GM06990 (cell line): ENCODE measurements at places on chromosomes 2 and 18.

DNA sequence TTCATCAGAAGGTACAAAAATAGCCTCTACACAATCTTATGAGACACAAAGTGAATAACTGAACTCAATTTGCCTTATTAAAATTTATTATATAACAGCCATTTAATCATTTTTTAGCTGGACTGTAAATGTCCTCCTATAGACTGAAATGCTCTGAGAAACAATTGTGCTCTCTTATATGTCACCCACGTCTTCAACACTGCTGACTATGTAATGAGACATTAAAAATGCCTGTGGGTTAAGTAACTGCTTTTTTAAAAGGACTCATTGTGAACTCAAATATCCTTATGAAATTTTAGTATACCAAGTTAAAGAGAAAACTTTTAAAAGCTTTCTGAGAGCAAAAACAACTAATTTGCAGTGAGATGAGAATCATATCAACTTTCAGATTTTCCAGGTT, 10.4 kb upstream of the GALNT1 start:
- no peak for DNase-seq

DNA sequence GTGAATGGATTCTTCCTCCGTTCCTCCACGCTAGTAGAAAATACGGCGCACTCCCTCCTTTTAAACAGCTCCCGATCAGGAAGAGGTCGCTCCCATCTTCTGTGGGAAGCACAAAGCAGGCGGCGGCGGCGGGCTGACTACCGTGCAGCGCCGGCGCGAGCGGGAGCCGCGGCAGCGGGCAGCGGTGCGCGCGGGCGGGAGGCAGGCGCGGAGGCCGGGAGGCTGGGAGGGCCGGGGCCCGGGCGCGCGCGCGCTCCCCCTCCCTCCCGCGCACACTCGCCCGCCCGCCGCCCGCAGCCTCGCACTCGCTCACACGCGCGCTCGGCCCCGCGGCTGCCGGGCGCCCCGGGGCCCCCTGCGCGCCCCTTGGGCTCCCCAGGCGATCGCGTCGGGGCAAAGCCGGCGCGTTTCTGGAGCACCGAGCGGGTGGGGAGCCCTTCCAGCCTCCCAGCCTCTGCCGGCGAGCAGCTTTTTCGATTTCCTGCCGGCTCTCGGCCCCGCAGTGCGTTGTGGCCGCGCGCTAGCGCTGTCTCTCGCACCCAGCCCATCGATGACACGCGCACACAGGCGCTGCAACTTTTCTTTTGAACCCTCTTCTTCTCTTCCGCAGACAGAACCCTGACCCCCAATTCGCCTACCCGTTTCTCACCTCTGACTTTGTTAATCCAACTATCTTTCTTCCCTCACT, at the start of gene SLC8A1:
Gene SLC8A1, minus strand, starts transcription at position 173 of the 688 bp plus-strand sequence.
- DNase-seq, result peak; percentile 7

- no peak for DNase-seq
Measured at GRCh38 chr2:46273225-46273863, 23.9 kb upstream of the EPAS1 start.

- no peak for DNase-seq
Measured at GRCh38 chr2:95017836-95018235, 7.7 kb upstream of the MAL start.

- DNase-seq, result no peak
Measured at GRCh38 chr2:100629309-100629708, 66.5 kb downstream of the PDCL3 start.

GRCh38 chr2:46780801-46781445, 134.7 kb downstream of the MCFD2 start:
- DNase-seq, result no peak

GRCh38 chr2:147135376-147135775, 709.5 kb upstream of the ACVR2A start:
- DNase-seq, result no peak

- no peak for DNase-seq
Measured at GRCh38 chr2:180406687-180407086, 399.6 kb upstream of the CWC22 start.

- DNase-seq, result no peak
Measured at GRCh38 chr18:27206411-27206810, 21.3 kb upstream of the CHST9 start.

DNA sequence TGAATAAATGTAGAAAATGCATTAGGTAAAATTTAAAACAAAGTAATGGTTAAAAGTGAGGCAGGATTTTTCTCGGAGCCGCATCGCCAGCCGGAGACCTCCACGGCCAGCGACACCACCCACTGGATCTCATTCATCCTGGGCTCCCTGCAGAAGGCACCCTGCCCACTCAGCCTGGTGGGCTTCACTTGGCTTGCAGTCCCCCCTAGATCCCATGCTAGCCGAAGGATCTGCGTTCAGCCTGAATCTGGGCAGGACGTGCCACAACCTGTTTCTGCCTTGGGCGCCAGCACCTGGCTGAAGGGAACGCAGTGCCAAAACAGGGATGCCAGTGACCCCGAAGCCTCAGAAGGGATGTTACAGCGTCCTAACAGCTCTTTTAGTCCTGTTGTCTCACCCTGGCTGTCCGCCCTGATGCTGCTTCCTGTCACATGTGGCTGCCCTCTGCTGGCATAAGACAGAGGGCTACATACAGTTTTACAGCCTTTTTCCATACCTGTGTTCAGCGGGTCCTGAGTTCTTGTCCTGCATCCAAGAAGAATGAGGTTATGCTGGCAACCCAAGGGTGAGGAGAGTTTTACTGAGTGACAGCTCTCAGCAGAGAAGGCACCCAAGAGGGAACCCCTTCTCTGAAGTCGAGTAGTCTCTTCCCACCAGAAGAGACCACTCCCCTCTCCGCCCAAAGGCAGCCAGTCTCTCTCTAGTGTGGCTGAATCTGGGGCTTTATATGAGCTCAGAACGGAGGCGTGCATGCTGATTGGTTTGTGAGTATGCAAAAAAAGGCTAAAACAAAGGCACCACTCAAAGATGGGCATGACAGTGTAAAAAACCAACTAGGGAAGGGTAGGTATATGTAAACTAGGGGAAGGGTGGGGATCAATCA, 173.1 kb upstream of the GYPC start:
- no peak for DNase-seq

DNA sequence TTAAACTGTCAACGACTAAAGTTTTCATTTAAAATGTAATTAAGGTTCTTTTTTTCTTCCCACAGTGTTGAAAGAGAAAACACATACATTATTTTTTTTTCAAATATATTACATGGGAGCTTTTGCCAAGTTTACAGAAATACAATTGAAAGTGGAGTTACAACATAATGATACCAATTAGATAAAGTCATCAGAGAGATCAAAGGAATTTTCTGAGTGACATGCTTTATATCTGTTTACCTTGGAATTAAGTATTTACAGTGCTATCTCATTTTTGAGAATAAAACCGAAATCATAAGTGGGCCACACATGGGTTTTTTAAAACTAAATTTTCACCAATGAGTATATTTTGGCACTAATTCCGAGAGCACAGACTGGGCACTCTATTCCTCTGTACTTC, 165.2 kb downstream of the RAPGEF4 start:
- DNase-seq, result no peak

- DNase-seq, result no peak
Measured at GRCh38 chr18:22074282-22075070, 94.9 kb upstream of the GATA6 start.
